ENCODE measurements at places on chromosomes 3 and 15. TPM values are rescaled to one million over a fixed set of nuclear protein-coding genes. Genes with fewer than 3 reads are reported as not detected.

Gene WDR76
- 4.7 TPM for total RNA-seq

Gene P4HTM
- 18.4 TPM for total RNA-seq

Gene ADAMTS9
- total RNA-seq = 2.3 TPM

Gene PLOD2
- total RNA-seq = 45.6 TPM

Gene CCDC9B
- total RNA-seq = 0.49 TPM

Gene TF
- total RNA-seq = 2.3 TPM

Gene SMCO1
- not detected for total RNA-seq

Gene B4GALT4
- total RNA-seq = 24.3 TPM

Gene FBXO40
- total RNA-seq = not detected

Gene SI
- total RNA-seq = not detected

Gene FAN1
- 22.9 TPM for total RNA-seq

Gene CCDC191
- total RNA-seq = 3.8 TPM

Gene CATSPER2
- total RNA-seq = 6.9 TPM

Gene PLAAT1
- 21.2 TPM for total RNA-seq

Gene IQCF6
- not detected for total RNA-seq

Gene SAMMSON
- not detected for total RNA-seq

All from glutamatergic neuron (in vitro differentiated cells).